NCI-H2081 treated with DMSO at 0.1 percent for 48 hours (cell line): ENCODE measurements at places on chromosomes 11 and 22.

DNA sequence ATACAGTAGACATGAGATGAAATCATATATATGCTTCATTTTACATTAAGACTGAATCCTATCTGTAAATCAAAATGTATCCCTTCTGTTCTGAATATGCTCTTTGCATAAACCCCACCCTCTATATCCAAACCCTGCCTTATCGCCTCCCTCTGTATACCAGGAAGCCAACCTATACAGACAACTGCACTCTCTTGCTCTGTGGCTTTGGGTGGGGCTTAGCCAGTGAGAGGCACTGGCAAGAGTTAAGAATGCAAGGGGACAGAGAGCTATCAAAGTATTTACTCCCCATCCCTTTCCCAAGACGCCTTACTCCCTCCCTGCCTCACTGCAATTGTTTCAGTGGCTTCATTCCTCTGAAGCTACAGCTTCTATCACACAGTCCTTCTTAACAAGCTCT lies 309.8 kb downstream of the TTC28 start:
- no peak for DNase-seq

DNA sequence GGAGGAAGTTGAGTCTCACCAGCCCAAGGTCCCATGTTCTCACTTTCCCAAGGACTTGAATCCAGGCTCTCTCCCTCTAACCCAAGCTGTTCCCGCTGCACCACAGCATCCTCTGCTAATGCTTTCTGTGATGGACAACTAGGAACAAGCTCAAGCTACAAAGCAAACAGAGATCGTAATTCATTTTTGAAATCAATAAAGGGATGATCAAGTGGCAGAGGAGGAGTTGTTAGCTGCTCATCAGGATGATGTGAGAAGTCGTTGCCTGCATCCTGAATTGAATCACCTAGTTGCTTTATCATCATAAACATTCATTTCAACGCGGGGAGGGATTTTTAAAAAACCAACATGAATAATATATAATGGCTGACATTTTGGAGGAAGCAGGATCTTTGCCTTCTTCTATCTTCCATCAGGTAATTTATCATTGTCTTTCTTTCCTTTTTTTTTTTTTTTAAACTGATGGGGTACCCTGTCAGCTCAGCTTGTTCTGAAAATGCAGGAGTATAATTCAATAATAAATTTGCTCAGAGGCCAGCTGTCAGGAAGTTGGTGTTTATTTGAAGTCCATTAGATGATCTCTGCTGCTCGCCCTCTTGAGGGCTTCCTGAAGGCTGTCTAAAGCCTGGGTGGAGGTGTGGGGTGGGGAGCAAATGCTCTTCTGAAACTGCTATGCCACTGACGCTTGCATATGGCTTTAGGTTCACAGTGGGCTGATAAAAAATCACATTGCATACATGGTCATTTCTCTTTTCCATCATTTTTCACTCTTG lies 174.4 kb upstream of the NARS2 start:
- no peak for DNase-seq

DNA sequence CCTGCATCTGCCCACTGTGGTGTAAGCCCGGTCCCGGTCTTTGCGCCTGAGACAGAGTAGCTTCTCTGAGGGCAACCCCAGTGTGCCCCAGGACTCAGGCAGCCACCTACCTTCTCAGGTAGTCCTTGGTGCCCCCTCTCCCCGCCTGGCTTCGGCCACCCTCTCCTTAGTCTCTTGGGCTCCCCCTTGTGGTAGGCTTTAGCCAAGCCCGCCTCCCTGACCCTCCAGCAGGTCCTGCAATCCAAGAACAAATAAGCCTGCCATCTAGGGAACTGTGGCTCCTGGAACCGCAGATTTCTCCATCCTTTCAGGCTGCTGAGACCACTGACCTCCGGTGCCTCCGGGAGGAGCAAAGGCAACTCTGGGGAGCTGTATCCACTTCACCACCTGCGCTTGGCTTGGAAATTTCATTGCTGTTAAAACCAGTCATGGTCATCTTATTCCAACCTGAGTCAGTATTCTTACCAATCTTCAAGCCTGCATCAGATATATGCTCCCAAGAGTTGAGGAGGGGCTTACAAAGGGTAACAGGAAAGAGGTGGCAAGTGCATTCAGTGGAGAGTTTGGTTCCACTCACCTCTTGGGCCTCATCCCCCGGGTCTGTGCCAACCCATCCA lies 52.8 kb upstream of the TENM4 start:
- no peak for DNase-seq

DNA sequence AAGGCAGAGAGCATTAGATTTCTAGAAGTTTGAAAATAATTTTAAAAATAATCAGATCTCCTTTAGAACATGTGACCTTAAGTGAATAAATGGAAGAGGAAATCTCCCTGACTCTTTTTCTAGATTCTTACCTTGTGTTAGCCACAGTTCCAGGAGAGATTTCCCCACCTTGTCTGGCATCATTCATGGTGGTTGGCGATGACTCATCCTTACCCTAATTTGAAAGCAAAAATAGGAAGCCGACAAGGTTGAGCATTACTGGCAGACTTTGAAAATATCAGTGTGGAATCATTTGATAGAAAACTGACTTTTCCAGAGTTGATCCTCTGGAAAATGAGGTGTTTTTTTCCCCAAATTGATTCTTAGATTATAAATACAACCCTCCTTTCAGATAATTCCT lies 48.1 kb downstream of the CNTN5 start:
- DNase-seq: no peak

- DNase-seq: no peak
These were observed 786.8 kb downstream of the BRD1 start for GRCh38 chr22:49040754-49041467.
